ENCODE measurements at places on chromosomes 3 and 15. TPM values are rescaled to one million over a fixed set of nuclear protein-coding genes. Genes with fewer than 3 reads are reported as not detected.

Gene HRG
- total RNA-seq = not detected

Gene EPHA3
- not detected for total RNA-seq

- no peak for DNase-seq
These were observed 154.6 kb downstream of the B3GALNT1 start for GRCh38 chr3:160950542-160950941.

GRCh38 chr15:81604713-81605112 is 230.7 kb upstream of the TMC3 start:
- no peak for DNase-seq

Gene MRAS
- 4.9 TPM for total RNA-seq

DNA sequence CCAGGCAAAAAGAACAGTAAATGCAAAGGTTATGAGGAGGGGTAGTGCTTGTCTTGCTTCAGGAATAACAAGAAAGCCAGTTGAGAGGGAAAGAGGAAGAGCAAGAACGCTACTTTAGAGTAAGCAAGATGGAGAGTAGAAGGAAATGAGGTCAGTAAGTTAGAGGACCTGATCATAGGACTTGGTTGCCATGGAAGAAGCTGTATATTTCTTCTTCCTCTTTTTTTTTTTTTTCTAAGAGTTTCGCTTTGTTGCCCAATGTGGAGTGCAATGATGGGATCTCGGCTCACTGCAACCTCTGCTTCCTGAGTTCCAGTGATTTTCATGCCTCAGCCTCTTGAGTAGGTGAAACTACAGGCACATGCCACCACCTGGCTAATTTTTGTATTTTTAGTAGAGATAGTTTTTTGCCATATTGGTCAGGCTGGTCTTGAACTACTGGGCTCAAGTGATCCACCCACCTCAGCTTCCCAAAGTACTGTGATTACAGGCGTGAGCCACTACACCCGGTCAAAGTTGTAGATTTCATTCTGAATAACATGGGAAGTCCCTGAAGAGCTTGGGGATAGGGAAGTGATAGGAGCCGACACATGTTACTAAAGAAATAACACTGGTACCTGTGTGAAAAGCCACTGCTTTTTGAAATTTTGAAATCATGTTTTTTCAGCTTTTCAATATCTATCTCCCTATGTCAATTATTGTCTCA is 527.9 kb upstream of the NAALADL2 start:
- no peak for DNase-seq

- no peak for DNase-seq
These were observed 4.5 kb downstream of the WNT5A start for GRCh38 chr3:55482496-55483195.

- no peak for DNase-seq
These were observed 212.9 kb downstream of the P3H2 start for GRCh38 chr3:189907803-189908202.

Gene POTEB3
- total RNA-seq = not detected

DNA sequence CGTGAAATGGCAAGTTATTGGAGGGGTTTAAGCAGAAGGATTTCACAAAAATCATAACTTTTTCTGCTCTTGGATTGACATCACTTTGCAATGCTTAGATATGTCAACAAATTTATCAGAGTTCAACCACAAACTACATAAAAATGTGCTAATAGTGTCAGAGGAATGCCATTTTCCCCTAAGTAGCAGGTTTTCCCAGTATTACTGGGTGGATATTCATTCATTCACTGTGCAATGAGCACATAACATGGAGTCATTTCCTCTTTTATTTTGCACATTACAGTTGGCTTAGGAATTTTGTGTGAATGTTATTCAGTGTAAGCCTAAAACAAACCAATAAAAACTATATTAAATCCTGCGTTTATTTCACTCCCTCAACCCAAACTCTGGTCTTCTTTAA is 537.3 kb upstream of the MCTP2 start:
- DNase-seq = no peak

DNA sequence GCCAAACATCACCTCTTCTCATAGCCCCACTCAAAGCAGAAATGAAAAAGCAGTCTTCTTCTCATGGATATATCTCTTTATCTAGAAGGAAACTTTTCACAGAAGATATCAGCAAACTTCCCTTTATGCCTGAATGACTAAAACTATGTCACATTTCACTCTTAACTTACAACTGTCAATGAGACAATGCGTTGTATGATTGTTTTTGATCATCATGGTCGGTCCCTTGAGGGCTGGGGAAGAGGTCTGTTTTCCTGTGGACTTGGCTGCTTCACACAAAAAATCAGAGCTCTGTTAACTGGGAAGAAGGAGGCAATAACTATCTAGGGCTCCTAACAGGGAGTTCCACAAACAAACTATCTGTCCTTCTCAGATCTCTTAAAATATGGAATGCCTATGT is 5.1 kb downstream of the NLGN1 start:
- DNase-seq = no peak

DNA sequence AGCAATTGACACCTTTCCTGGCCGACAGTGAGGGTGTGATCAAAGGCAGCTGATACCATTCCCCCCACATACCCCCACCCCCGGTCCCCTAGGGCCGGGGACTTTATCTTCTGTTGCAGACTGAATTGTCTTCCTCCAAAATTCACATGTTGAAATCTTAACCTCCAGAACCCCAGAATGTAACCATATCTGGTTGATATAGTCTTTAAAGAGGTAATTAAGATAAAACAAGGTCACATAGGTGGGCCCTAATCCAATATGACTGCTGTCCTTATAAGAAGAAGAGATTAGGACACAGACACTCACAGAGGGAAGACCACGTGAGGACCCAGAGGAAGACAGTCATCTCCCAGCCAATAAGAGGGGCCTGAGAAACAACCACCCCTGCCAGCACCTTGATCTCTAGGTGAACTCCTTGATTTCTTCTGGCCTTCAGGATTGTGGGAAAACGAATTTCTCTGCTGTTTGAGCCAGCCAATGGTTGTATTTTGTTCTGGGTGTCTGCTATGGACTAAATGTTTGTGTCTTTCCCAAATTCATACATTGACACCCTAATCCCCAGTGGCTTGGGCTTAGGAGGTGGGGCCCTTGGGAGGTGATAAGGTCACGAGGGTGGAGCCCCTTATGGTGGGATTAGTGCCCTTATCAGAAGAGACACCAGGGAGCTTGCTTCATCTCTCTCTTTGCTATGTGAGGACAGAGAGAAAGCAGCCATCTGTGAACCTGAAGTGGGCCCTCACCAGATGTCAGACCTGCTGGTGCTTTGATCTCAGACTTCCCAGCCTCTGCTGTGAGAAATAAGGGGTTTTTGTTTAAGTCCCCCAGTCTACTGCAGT is 144.0 kb downstream of the CHSY1 start:
- no peak for DNase-seq

DNA sequence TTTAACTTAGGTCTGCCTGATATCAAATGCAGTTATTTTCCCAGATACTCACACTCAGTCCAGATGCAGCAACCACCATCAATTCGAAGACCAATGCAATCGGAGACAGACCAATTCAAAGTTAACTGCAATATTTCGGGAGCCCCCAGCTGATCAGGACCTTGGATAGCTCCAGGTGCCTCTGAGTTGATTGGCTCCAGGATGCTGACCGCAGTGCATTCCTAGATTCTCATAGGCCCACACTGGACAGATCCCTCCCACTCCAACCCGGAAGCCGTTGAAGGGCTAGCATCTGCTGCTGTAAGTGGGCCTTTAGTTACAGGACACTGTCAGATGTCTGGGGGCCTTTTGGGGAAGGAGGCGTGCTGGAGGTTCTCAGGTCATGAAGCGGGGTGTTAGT is 89.5 kb upstream of the ATP2B2 start:
- peak; percentile 18 for DNase-seq

DNA sequence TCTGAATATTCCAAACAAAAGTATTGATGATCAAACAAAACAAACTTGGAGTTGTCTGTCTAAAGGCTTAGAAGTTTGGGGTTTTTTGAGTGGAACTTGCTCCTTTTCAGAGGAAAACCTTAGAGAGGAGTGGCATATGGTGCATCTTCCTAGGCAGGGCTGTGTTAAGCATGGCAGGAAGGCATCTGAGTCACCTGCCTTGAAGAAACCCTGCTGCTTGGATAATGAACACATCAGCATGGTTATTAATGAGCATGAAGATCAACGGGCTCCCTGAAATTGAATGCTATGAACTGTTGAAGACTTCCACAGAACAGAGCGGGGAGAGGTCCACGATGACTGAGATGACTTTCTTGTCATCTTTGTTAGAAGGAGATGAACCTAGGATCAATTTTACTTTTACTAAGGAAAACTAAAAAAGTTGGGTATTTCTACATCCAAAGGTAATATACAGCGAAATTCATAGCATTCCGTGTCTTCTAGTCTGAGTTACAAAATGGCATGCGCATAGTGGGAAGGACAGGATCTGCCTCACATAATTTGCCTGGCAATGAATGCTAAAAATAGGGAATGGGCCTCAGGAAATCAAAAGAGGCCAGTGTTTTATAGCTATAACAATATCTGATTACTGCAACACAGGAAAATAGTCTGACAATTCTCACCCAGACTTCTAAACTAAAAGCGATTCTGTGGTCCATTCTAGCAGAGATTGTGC is 11.6 kb upstream of the TMED3 start:
- DNase-seq = no peak

GRCh38 chr15:72050700-72051099 is 67.2 kb downstream of the MYO9A start:
- DNase-seq = no peak

DNA sequence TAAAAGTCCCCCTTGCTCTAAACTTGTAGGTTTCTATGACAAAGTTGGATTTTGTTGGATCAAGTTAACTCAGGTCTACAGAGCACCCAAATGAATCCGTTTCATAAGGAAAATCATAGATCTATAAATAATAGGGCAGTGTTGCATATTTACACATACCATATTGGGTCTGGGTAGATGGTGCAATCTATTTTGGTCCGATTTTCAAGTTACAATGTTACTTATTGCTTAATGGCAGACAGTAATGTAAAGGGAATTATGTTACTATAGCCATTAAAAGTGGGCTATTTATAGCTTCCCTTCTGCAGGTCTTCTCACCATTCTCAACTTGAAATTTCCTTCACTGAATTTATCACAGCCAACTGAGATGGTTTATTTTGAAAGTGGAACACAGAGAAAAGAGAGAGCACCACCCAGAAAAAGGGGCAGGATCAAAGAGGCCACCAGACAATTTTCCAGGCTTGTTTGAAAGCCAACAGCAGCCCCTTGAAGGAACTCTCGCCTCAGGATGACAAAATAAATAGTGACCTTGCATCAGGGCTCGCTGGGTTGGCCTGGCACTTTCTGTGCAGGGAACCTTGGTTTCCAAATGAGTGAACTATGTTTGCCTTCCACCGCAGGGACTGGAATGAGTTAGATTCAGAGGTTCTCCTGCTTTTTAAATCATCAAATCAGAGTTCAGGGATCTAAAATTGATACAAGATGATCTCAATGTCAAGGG is 260.2 kb upstream of the HES1 start:
- DNase-seq = no peak

Gene SYNPR
- not detected for total RNA-seq

DNA sequence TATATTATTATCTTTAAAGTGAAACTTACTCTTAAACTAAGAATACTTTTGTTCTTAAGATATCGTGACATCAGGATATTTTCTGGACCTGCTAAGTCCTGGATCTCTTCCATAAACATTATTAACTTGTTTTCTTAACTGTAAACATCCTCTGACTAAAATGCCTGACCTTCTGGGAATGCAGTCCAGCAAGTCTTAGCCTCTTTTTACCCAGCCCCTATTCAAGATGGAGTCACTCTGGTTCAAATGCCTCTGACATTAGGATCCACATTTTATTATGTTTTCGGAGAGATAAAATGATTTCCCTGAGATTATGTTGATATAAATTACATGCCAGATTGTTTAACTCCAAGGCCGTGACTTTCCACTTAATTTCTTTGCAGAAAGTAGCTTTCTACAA is 37.6 kb downstream of the OSTN start:
- no peak for DNase-seq

Gene DPPA2
- total RNA-seq = not detected

DNA sequence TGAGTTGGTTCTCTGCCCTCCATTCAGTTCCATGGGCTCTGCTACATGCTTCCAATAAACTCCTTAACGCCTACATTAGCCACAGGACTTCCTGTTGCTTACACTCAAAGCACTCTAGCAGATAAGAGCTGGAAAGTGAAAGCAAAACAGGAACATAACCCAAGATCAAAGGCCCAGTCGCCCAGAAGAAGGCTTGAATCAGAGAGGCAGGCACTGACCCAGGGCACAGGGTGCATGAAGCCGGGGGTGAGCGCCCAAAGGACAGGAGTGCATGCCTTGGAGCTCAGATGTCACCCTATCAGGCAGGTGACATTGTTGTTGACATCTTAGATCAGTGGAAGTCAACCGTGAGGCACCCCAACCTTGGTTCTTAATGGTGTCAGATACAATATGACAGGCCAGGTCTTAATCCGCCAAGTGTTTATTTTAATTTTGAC is 235.1 kb downstream of the UACA start:
- peak; percentile 42 for DNase-seq

DNA sequence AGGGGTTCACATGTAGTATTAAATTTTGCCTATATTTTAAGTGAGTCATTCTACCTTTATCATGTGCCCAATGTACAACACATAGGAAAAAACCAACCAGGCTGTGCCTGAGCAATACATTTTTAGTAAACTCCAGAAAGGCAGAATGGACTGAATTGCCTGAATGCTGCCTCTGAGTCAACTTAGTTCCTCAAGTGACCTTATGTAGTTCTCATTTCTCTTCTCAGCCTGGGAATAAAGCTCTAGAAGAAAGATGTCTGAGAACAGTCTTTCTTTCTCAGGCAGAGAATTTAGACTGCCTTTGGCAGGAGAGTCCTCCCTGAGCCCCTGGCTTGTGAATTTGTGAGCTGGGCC is 13.0 kb downstream of the ST3GAL6 start:
- no peak for DNase-seq

Measured in natural killer cell (primary cell).